ENCODE measurements at places on chromosomes 1 and 21.

GRCh38 chr1:125066385-125066784 lies 3881.6 kb downstream of the SRGAP2C start:
- no peak for DNase-seq

GRCh38 chr1:5968161-5968736 lies 24.0 kb downstream of the NPHP4 start:
- no peak for DNase-seq

DNA sequence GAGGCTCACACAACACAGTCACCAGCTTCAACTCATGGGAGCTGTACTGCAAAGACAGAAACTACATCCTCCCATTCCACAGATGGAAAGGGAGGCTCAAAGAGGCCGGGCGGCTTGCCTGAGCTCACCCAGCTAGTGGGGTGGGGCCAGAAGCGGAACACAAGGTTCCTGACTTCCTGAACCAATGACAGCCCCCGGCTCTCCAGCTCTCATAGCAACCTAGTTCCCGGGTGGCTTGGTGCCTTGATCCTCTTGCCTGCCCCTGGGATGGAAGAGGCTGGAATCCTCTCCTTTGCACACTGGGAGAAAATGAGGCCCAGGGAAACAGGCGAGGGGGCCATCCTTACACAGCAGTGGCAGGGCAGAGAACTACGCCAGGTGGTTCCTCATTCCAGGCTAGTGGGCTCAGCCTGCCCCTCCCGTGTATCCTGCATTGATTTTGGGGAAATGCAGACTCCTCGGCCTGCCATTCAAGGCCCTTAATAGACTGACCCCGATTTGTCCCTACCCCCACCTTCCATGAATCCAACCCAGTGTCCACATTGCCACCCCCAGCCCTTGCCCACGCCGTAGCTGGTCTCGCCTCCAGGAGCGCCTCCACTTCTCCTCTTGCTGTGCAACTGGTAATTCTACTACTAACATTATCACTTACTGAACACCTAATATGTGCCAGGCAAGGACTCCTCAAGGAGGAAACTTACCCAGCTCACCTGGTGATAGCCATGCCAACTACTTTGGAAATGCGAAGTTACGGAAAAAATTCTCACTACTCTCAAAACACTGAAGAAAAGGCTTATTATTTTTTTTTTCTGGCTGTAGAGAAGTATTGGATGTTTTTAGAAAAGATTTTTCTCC lies 5.0 kb downstream of the RAP1GAP start:
- DNase-seq: no peak

GRCh38 chr1:55447488-55447887 lies 232.3 kb upstream of the USP24 start:
- DNase-seq: no peak

DNA sequence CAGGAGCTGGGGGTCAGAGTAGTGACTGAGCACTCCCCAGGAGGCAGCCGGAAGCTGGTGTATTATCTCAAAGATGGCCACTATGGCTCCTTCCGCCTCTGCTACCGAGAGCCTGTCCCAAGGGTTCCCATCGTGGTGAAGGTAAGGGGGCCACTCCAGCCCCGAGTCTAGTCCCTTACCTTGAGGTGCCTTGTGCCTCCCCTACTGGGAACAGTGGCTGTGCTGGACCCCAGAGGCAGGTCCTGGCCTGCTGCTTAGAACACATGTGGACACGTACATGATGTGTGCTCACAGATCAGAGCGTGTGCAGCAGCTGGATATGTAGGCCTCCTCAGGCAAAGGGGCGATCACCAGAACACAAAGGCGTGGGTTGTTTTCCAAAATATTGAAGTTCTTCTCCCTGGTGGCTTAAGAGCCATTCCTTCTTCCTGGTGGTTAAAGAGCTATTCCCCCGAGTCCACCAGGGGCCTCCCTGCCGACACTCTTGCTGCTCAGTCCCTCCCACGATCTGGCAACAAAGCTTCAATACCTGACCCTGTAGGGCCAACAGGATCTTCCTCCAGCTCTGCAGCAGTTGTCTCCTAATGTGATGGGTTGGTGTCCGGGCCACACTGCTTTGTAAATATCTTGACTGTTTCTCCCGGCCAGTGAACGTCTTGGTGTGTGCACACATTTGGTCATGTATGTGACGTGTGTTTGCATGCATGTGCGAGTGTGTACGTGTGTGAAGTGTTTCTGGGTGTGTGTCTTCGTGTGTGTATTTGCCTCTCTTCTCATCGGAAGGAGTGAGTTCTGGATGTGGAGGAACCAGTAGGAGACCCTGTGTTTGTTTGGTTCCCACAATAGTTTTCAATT lies 68.4 kb upstream of the TINAGL1 start:
- no peak for DNase-seq

GRCh38 chr1:244311784-244312532 lies 139.8 kb downstream of the ADSS2 start:
- no peak for DNase-seq

DNA sequence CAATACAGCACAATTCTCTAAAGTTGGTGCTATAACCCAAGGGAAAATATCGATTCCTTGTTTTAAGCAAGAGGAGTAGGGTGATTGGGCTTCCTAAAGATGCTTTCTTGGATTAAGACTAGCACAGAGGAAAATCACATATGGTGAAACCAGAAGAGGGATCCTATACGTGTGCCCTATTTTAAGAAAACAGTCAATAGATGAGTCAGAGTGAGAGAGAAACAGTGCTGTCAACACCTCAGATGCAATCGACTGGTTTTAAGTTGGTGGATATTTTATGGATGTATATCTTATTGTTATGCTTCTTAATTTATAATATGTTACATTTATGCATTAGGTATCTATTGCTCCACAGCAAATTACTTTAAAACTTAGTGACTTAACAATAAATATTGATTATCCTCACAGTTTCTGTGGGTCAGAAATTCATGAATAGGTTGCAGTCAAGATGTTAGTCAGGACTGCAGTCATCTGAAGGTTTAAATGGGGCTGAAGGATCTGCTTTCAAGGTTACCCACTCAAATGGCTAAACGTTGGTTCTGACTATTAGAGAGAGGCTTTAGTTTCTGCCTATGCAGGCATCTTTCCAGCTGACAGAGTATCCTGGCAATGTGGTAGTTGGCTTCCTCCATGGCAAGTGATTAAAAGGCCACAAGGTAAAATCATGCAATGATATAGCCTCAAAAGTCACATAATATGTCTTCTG lies 61.6 kb upstream of the DEPDC1 start:
- no peak for DNase-seq

DNA sequence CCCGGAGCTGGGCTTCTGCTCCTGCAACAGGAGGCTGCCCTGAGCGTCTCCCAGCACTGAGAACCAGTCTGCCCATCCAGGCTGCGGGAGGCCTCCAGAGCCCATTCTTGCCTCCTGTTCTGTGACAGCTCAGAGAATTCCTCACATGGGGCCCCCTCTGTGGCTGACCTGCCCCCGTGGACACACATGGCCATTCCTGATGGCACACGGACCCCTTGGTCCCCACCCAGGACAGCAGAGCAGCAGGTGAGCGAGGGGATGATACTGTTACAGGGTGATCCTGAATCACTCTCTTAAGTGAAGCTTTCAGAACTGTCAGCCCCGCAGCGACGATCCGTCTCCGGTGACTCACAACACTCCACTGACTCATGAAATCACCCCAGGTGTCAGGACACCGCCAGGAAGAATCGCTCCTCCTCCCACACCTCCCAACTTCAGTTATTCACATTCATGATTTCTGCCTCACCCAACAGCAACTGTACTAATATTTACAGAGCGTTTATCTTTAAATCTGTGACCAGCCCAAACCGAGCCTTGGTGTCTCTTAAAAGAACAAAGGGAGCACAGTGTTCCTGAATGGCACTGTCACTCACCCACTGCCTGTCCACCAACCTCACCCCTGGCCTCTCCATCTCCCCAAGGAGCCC lies 22.5 kb downstream of the CHD5 start:
- peak; percentile 72 for DNase-seq

GRCh38 chr1:152050886-152051675 lies 14.3 kb upstream of the S100A11 start:
- no peak for DNase-seq

GRCh38 chr1:66237722-66238479 lies 296.1 kb upstream of the SGIP1 start:
- DNase-seq: no peak

DNA sequence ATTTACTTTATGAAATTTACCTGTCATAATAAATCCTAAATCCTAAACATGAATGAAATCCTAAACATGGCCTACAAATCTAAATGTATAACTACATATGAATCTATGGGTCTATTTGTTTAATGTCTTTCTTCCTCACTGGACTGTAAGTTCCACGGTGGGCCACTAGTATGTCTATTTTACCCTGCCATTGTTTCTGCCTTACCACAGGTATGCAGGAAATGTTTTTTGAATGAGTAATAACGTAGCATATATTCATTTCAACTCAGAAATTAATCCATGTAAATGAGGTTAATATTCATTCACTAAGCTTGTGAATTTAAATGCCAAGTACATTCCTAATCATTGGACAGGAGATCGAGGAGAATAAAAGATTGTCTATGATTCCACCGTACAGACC lies 35.3 kb downstream of the B3GALNT2 start:
- DNase-seq: no peak

DNA sequence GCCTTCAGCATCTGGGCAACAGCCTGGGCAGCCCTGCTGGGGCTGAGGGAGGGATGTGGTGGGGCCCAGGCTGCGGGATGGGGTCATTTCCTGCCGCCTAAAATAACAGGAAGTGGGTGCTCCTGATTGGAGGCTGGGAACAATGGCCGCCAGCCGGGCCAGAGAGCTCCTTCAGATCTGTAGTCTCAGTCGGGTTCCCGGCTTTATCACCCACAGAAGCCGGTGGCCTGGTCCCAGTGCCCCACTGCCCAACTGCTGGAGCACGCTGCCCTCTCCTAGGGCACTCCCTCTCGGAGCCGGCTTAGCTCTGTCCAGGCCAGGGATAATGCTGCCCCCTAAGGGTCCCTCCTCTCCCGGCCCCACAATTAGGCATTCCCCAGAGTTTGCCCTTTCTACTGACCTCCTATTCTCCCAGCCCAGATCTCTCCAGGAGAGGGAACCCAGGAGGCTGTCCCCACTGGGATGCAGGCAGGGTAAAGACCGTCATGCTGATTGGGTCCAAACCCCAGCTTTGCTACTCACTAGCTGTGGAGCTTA lies 5.1 kb downstream of the MAP7D1 start:
- DNase-seq: peak; percentile 82

GRCh38 chr1:119268879-119269278 lies 99.7 kb upstream of the HAO2 start:
- no peak for DNase-seq

Data from activated T-cell treated with anti-CD3 and anti-CD28 coated beads, Interleukin-2, amount 50 U/mL, for 48 hours (primary cell).